RCC 7860 (cell line): ENCODE measurements at places on chromosomes 3 and 15.
A peak's percentile ranks its signal among the peaks of the same experiment; 100 is the strongest.

DNA sequence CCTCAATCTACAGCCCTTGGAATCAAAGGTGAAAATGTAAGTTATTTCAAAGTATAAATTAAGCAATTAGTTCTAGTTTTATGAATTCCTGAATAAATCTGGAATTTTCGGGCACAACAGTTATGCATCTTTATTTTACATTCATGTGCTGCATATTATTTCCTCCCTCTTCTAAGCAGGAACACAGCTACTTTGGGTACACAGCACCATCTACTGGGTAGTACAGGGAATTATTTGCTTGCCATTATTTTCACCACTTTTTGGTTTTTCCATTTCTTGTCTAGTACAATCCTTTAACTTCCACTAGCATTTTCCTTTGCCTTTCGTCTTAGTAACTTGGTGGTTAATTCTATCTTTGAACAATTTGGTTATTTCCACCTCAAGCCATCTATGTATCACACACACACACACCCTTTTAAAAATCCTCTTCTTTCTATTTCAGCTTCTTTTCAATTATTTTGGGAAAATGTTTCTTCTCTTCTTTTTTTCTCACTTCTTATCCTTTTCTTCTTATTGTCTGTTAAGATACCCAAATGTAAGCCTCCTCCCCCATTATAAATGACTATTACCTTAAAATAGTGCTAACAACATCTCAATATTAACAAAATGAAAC lies 451.0 kb downstream of the MFSD1 start:
- DNase-seq: peak; percentile 37

GRCh38 chr15:32994810-32995424 lies 199.6 kb downstream of the FMN1 start:
- DNase-seq: peak; percentile 42

DNA sequence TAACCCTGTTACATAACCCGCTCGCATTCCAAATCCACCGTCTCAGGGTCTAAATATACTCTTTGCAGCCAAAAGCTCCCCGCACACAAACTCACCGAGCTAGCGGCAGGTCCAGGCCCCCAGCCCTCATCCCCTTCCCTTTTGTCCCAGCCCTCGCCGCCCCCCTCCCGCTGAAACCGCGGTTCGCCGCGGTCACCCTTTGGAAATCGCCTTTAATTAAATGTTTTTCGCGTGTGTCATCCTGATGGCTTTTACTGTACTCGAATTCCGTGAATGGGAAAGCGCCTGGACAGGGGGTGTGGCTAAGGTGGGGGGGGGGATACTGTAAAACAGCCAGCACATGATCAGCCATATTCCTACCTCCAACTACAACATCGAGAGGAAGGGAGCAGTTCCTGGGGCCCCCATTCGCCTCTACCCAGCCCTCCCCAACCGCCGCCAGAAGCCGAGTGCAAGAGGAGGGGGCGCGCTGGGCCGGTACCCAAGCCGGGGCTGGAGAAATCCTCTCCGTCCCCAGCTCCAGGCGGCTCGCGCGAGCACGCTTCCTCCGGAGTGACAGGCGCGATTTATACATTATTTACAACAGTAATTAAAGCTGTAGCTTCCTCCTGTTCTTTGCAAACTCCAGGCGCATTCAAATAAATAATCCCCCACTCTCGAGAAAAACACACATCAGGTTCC lies 1.7 kb downstream of the RORA start:
- no peak for DNase-seq

DNA sequence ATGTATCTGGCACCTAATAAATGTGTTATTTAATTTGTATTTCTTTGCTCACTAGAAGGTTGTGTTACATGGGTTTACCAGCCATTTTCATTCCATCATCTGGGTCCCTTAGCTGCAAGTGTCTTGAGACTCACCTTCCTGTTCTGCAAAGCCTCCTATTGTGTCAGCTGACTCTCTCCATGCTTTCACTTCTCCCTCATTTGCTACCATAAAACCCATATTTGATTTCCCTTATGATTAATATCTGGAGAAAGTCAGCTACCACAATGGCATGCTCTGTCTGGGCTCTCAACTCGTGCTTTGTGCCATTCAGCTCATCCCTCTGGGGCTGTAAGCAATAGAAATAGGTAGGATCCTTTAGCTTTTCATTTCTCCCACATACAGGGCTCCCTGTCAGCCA lies 79.5 kb upstream of the EIF1B start:
- DNase-seq: no peak

DNA sequence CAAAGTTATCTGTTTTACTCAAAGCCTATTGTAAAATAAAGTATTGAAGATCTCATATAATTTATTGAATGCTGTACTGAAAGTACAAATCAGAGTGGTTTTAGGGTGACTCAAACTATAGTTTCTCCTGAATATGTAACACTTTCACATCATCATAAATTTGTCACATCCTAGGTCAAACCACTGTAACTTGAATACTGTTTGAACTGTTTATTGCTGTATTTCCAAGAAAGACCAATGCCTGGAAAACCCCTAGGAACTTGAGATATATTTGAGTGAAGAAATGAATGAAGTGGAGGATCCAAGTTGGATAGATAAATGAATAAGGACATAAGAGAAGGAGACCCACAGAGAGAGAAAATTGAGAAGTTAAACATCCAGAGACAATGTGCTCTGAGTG lies 348.2 kb downstream of the GRM7 start:
- no peak for DNase-seq

DNA sequence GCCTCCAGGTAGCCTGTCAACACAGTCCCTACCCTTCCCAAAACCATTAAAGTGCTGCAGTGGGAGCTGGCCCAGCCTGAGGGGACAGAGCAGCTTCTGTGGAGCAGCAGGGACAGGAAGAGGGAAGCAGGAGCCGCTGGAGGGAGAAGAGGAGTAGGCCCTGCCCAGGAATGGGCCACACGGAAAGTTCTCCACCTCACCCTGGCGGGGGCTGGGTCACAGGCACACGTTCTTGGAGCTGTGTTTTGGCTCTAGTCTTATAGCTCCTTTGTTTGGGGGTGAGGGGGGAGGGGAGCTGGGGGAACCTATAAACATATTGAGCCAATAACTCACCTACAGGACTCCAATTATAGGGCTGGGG lies 508.6 kb downstream of the SHQ1 start:
- DNase-seq: no peak

DNA sequence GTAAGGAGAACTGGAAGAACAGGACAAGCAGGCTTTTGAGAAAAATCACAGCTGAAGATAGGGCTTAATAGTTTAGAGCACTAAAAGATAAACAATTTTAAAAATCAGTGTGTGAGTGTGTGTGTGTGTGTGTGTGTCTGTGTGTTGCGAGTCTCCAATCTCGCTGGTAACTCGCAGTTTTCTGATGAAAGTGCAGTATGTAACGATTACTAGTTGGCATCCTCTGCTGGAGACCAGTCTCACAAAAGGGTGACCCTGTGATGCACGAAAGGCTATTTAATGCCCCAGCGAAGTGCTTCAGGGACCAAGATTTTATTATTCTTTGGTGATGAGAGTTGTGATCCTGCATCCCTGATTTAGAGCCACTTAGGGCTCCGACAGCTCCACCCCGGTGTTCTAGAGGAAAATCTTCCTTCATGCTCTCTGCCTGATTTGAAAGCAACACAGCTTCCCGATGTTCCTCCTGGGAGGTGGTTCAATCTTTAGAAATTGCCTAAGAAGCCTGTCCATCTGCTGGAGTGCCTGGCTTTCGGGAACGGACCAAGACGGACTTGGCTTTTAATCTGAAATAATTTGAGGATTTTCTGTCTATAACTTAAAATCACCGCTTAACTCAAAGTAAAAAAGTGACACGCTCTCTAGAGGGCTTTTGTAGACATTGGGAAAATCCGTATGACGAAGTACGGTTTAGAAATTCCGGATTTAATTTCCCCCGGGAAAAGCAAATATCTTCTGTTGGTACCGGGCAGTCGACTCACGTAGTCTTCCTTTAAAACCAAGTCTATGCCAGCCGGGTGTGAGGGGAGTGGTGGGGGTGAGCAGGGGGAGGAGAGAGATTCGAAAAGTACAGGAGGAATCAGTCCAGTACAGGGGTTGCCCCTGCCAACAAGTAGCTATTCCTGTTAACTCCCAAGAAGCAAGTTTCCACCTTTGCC lies 1.1 kb upstream of the ALCAM start:
- DNase-seq: peak; percentile 46

DNA sequence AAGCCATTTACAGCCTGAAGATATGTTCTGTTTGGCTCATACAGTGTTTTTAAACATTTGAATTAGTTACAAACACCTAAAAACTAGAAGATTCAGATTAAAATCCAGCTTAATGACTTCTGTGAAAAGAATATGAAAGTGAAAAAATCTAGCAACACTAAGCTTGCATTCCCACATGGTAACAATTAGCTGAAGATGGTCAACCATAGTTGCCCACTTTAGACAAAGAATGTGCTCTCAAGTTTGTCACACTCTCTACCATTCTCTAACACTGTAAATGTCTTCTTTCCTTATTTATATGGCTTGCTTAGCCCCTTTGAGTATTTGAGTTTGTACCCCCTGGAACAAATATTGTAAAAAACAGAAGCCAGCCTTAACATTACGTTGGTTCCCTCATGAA lies 32.7 kb downstream of the HDGFL3 start:
- DNase-seq: no peak

DNA sequence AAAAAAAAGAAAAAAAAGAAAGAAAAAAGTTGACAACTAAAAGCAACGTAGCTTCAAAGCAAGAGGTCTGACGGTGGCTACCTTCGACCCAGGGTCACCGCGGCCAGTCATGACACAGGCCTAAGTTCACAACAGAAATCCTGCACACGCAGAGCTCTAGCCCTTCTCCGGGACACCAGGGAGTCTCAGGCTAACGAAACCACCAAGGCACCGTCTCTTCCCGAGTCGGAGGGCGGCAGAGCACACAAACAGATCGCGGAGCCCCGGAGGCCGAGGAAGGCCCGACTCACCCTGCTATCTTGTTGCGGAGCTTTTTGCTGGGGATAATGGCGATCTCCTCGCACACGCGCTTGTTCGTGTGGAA lies 584 bp downstream of the RPS17 start:
- no peak for DNase-seq

DNA sequence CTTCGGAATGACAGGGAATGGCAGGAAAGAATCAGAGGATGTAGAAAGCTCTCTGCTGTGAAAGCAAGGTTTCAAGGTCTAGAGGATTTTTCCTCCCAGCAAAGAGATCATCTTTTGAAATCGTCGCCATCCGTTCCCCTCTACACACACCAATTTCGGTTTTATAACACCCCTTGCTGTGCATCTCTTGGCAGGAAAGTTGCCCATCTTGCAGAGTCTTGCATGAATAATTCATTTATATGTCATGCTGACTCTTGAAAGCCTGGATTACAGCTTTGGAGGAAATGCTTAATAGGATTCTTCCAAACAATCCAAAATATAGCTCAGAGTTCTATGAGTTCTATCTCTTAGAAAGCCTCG lies 262.7 kb downstream of the CHL1 start:
- DNase-seq: no peak

DNA sequence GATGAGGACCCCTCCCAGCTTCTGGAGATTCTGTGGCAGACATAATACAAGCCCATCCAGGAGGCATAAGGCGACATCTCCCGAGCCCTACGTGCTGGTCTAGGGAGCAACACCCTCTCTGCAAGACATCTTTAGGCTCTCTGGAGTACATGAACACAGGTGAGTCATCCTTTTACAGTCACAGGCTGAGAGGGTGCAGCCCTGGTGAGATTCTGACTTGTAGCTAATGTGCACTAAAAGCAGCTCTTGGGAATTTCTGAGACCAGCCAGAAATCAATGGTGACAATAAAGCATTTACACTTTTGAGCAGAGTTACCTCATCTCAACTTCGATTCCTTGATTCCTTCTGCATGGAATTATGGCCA lies 131.1 kb downstream of the XXYLT1 start:
- DNase-seq: no peak

DNA sequence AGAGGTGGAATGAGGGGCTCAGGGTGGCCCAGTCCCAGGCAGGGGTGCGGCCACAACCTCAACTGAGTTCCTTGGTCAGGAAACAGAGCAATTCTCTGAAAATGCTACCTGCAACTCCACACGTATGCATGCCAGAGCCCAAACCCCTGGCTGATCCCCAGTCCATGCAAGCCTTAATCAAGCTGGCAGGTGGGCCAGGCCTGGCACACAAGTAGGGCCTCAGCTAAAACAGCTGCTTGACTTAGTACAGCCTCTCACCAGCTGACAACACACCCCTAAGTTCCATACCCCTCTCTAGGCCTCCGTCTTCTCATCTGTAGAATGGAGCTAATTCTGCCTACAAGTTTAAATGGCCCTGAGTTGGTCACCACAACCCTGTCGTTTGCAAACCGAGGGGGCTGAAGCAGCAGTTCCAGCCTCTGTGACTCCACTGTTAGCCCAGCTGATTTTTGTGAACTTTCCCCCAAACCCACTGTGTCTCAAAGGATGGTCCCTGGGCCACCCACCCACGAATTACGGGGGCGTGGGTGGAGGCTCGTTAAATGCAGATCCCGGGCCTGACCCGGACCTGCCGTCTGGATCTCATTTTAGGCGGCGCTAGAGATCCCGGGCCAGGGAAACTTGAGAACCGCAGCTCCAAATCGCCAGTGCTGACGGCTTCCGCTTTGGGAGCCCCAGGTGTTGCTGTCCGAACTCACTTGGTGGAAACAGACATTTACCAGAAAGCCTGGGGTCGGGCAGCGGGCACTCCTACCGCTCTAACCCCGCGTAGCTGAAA lies 927 bp downstream of the CHDH start:
- DNase-seq: no peak
